Brain microvascular endothelial cell (primary cell): ENCODE measurements at places on chromosomes 2 and 18.
A peak's percentile ranks its signal among the peaks of the same experiment; 100 is the strongest.

GRCh38 chr2:81706856-81707255 is 1402.3 kb upstream of the LRRTM1 start:
- DNase-seq, result no peak

- DNase-seq, result no peak
These were observed 361.0 kb upstream of the TMEFF2 start for GRCh38 chr2:192555740-192556139.

GRCh38 chr2:71778936-71779773 is 325.8 kb downstream of the DYSF start:
- DNase-seq, result peak; percentile 29

DNA sequence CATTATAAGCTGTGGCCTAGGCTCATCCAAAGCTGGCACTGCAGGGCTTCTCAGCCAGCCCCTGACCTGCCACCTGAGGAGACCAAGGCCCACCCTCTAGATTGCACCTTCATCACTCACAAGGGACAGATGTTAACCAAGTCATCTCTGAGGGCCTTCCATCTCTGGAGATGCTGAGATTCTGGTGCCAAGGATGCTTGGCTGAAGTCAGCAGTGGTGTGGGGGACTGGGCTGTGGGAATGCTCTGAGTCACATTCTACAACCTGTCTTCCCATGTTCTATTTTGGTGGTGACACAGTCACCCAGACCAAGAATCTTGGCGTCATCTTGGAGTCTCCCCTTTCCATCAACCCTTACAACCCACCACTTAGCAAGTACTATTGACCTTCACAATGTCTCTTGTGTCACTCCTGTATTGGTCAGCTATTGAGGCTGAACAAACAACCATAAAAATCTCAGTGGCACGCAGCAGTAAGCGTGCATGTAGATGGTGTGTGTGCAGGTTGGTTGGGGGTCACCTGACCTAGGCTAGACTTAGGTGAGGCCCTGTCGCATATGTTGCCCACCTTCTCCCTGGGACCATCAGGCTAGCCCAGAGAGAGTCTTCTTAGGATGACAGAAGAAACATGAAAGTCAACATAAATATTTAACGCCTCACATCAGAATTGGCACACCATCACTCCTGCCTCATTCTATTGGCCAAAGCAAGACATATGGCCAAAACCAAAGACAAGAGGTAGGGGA is 135.0 kb downstream of the SMAD7 start:
- DNase-seq, result peak; percentile 63

DNA sequence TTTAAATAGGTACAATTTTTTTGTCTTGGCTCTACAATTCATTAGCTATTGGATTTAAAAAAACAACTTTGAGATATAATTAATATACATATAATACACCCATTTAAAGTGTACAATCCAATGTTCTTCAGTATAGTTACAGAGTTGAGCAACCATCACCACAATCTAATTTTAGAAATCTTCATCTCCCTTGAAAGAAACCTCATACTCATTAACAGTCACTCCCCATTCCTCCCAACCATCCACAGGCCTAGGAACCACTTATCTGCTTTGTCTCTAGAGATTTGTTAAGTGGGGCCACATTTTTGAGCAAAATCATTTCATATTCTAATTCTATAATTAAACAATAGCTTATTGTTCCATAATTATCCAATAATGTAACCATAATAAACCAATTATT is 32.6 kb downstream of the MRPL33 start:
- DNase-seq, result no peak
